ENCODE measurements at places on chromosomes 13 and 19. TPM values are rescaled to one million over a fixed set of nuclear protein-coding genes. Genes with fewer than 3 reads are reported as not detected.

DNA sequence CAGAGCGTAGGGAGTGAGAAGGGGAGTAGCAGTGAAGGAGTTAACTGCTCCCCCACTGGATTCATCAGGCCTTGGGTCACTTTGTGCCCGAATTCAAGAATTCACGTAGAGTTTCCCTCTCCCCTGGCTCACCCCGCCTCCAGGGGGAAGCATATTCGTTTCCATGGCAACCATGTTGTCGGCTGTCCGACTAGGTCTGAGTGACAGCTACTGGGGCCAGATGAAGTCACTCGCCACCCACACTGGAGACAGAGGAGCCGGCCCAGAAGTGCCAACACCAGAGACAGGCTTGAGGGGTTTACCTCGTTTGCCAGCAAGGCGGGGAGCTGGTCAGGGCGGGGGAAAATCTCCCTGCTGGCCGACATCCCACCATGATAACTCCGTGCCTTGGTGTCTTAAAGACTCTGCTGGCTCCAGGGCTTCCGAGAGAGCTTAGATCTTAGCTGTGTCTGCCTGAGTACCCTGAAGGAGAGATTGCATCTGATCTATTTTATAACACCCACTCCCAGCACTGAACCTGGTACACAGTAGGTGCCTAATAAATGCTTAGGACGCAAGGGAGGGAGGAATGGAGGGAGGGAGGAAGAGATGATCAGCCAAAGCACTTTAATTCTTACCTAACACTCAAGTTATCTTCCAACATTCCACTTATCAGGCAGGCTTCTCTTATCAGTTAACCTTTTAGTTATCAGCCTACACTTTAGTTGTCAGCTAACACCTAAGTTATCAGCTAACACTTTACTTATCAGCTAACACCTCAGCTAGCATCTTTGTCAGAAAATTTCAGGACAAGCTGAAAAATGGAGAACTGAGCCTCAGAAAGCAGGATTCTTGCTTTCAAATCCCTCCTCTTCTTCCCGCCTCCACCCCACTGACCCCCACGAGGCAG, 57.2 kb upstream of the ZNRF4 start:
- DNase-seq, result no peak

Gene SIGLEC11
- polyA plus RNA-seq, result 0.77 TPM

Gene WBP4
- 19.3 TPM for polyA plus RNA-seq

DNA sequence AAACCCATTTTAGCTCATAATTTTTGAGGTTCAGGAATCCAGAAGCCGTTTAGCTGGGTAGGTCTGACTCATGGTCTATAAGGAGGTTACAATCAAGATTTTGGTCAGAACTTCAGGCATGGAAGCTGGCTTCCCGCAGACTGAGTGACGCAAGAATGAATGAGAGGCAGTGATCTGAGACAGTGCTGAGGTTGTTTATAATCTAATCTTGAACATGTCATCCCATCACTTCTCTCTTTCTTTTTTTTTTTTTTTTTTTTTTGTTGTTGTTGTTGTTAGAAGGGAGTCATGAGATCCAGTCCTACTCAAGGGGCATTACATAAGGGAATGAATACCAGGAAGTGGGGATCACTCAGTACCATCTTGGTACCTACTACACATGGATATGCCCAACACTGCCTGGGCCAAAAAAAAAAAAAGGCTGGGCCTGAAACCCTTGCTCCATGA, 217.4 kb downstream of the DLEU7 start:
- DNase-seq, result no peak

- no peak for DNase-seq
These were observed 714 bp downstream of the POLRMT start for GRCh38 chr19:632579-633067.

Gene BRME1
- 3.0 TPM for polyA plus RNA-seq

GRCh38 chr19:6312018-6312417, 21.4 kb downstream of the ACER1 start:
- DNase-seq, result no peak

Gene DCT
- 0.18 TPM for polyA plus RNA-seq

DNA sequence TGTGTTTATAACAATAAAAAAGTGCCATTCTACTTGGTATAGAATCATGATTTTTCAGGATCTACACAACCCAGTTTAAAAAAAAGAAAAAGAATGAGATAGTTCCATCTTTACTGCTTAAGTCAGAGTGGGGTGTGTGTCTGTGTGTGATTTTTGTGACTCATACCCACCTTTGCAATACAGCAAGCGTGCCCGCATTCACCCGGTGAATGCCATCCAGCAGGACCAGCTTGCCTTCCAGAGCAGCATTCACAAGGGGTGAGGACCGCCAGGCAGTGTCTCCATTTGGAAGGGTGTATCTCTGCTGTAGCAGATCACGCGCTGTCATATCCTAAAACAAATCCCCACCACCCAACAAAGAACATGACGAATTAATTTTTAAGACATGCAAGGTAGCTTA, 127.7 kb downstream of the VWA8 start:
- DNase-seq, result no peak

Gene SACS
- 58.4 TPM for polyA plus RNA-seq

Gene KLK14
- 0.34 TPM for polyA plus RNA-seq

- no peak for DNase-seq
These were observed 86.3 kb downstream of the RNASEH2B start for GRCh38 chr13:50995854-50996253.

GRCh38 chr13:97386801-97387484, 47.0 kb upstream of the RAP2A start:
- no peak for DNase-seq

- no peak for DNase-seq
These were observed 8.0 kb upstream of the NLRP7 start for GRCh38 chr19:54955376-54955775.

- DNase-seq, result no peak
These were observed 140.9 kb downstream of the KCNRG start for GRCh38 chr13:50156140-50156539.

- DNase-seq, result no peak
These were observed 56.6 kb downstream of the PDS5B start for GRCh38 chr13:32642858-32643257.

DNA sequence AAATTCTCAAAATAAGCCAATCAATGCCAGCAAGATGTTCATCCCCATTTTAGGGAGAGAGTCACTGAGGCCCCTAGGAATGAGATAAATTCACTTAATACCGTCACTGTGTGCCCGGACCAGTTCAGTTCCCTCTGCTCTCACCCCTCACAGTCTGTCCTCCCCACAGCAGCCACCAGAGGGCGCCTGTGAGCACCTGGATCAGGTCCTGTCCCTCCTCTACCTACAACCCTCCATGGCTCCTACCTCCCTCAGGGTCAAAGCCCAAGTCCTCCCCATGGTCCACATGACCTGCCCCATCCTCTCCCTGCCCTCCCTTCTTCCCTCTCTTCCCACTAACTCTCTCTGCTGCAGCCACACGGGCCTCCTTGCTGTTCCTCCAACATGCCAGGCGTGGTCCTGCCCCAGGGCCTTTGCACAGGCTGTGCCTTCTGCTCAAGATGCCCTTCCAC, 42.0 kb upstream of the NFIC start:
- no peak for DNase-seq

- no peak for DNase-seq
These were observed 616 bp downstream of the FCHO1 start for GRCh38 chr19:17751912-17752273.

GRCh38 chr19:38172001-38172400, 52.0 kb downstream of the DPF1 start:
- no peak for DNase-seq

DNA sequence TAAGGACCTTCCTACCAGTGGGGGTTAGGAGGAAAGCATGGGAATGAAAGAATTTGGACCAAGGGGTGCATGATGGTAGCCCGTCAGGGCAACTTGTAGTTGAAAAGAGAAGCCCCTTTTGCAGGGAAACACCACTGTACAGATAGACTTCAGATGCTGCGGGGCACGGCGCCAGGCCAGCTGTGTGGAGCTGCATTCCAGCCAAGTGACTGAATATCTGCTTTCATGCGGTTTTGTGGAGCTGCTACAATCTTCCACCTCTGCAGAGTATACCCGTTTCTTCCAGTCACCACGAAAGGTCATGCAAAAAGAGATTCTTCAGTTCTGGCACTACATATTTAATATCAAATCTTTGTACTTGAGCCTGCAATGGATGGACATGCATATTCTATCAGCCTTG, 104.7 kb downstream of the RGCC start:
- DNase-seq, result no peak

Gene KCNC3
- polyA plus RNA-seq, result 1.3 TPM

Gene PSG1
- 0.28 TPM for polyA plus RNA-seq

- DNase-seq, result peak; percentile 97
These were observed at the start of the genes CAB39L and SETDB2 for GRCh38 chr13:49443704-49444523. Gene CAB39L (minus strand): TSS chr13:49444064. CDS start chr13:49382910, 61,154 bp downstream. Gene SETDB2 (plus strand): TSS chr13:49444274. CDS start chr13:49451894, 7,620 bp downstream.

Gene LHFPL6
- 48.9 TPM for polyA plus RNA-seq

DNA sequence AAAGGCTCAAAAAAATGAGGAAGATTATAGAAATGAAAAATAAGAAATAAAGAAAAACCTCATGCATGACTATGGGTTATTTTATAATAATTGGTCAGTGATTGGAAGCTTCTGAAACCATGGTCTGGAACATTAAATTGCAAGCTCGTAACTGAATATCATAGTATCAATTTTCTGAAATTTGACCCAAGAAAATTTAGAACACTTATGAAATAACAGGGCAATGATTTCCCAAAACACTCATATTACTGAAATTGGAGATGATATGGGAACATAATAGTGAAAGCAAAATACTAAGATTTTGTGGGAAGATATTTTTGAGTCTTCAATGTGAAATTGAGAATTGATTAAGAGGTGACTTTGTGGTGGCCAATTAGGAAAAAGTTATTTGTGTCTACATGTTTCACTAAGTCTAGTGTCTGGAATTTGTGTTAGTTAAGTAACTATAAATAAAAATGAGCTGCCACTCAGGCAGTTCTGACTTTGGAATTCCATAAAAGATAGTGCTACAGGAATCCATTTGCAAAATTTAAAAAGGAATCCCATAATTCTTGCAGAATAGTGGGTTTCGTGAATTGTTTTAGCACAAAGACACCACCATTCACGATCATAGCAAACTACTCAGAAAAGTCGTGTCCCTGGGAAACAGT, 603.0 kb downstream of the LMO7 start:
- DNase-seq, result no peak

Gene SPACA4
- polyA plus RNA-seq, result not detected

- no peak for DNase-seq
These were observed 178.8 kb downstream of the KCTD12 start for GRCh38 chr13:76707360-76707759.

DNA sequence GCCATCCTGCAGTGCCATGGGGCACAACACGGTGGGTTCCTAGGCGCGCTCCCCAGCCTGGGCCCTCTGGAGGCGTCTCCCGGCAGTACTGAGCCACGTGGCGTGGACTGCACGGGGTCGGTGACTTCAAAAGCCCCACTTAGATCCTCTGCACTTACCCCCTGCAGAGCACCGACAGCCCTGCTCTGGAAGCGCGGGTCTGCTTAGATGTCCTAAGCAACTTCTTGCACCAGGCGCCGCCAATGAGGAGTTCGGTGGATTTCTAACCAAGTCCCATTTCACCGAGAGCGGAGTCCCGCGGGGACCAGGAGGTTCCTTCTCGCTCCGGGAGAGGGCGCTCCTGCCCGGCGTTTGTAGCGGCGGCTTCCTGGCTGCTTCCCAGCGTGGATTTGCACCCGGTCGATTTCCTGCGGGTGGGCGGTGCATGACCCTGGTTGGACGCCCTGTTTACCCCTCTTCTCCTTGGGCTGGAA, 25.2 kb upstream of the ZNF845 start:
- DNase-seq, result no peak

DNA sequence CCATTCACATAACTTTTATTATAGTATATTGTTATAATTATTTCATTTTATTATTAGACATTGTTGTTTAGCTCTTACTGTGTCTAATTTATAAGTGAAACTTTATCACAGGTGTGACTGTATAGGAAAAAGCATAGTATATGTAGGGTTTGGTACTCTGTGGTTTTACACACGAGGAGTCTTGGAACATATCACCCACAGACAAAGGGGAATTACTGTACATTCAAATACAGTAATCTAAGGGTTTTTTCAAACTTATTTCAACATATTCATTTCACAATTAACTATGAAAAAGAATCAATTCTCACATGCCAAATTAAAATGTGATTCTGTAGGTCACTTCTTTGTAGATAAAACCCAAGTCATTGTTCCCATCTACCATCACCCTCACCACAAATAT, 46.0 kb downstream of the RBM26 start:
- no peak for DNase-seq

GRCh38 chr19:41912899-41913537, 15.2 kb downstream of the ERFL start:
- DNase-seq, result no peak

Gene SLAIN1
- polyA plus RNA-seq, result 5.5 TPM

Gene FXYD3
- polyA plus RNA-seq, result 0.42 TPM

- DNase-seq, result no peak
These were observed 472.7 kb downstream of the DIAPH3 start for GRCh38 chr13:59690857-59691500.

Gene CLDND2
- polyA plus RNA-seq, result 1.1 TPM

Gene PTH2
- not detected for polyA plus RNA-seq

- DNase-seq, result no peak
These were observed 511 bp downstream of the GARRE1 start for GRCh38 chr19:34254698-34255432.

GRCh38 chr13:29954082-29955028, 103.9 kb upstream of the UBL3 start:
- DNase-seq, result no peak

DNA sequence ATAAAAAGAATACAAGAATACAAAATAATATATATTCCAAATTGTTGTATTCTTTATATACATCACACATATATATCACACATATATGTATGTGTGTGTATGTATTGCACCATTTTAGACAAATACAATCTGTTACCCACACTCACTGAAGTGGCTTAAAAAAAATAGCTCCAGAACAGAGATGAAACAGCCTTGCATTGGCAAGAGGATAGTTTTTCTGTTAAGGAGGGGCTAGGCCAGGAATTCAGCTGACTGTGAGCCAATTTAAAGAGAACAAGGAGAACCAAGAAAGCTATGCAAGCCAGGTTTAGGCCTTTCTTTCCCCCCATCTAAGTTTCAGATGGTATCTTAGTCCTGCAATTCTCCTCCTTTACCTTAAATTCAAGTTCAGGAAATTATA, 257.5 kb downstream of the MZT1 start:
- no peak for DNase-seq

Gene LILRB2
- 1.9 TPM for polyA plus RNA-seq

GRCh38 chr13:72180253-72180952, 313.4 kb upstream of the DACH1 start:
- DNase-seq, result no peak

- no peak for DNase-seq
These were observed 392.9 kb downstream of the PCDH9 start for GRCh38 chr13:66837246-66837645.

Gene GEMIN7
- polyA plus RNA-seq, result 22.7 TPM

DNA sequence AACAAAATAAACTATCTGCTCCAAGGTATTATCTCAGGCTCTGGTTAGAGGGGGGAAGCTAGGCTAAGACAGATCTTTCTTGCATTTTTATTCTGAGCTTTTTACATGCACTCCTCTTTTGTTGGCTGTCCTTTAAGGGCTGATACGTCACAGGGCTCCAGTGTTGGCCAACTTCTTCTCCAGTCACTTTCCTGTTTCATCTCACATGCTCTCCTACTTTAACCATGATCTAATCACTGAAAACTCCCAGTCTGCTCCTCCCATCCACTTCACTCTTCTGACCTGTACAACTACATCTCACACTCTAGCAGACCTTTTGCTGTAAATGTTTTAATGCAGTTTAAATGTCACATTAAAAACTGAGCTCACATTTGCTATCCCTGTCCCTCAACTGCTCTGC, 510.0 kb upstream of the KLF12 start:
- DNase-seq, result peak; percentile 29
